ENCODE measurements at places on chromosomes 4 and X.

- no peak for DNase-seq
Measured at GRCh38 chrX:129976441-129976840, 6.0 kb upstream of the BCORL1 start.

GRCh38 chrX:1330605-1331004, 6.0 kb upstream of the IL3RA start:
- no peak for DNase-seq

DNA sequence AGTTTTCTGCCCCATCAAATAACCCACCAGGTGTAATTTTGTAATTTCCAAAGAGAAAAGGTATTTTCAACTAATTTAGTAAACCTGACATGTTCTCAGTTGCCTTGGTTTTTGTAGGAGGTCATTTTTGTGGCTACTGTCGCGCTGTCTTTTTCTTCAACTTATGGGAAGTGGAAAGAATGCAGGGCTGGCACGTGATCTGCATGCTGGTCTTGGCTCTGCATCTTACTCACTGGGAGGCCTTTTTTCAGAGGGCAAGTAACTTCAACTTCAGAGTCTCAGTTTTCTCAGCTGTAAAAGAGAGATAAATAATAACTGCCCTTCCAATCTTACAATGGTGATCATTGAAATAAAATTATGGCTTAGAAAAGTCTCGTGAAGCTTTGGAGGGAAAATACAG, 109.9 kb upstream of the SMIM10 start:
- DNase-seq, result no peak

DNA sequence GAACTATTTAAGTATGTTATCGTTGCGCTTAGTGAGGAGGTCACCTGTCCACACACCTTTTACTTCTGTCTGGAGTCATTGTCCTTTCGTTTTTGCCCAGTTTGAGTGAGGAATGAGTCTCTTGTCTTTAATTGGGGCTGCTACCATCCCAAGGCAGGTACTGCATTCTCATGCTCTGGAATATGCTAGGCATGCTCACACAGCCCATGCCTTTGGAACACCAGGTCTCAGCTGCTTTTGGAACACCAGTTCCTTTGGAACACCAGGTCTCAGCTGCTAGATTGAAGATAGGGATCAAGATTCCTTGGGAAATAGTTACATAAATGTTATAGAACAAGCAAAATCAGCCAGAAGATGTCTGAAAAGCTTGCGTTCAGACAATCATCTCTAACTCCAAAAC, 73.1 kb downstream of the AREG start:
- no peak for DNase-seq

GRCh38 chrX:107701493-107702121, 73.3 kb downstream of the PRPS1 start:
- DNase-seq, result no peak

DNA sequence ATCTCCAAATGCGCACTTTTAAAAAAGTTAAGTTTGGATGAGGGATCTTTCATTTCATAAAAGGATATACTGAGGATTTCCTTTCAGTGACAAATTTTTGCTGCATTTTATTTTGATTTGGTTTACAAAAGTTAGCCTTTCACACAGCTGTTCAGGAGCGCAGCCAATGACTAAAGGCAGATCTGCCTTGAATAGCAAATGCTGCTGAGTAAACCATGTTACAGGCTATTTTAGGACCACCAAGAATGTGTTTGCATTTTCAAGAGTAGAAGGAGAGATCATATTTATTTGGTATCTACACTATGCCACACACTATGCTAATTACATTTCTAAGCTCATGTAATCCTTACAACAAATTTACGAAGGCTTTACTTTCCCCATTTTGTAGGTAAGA, 92.1 kb downstream of the MAMLD1 start:
- DNase-seq, result no peak

Measured in BJ (cell line).